ENCODE measurements at places on chromosomes 11 and 22. TPM values are rescaled to one million over a fixed set of nuclear protein-coding genes. Genes with fewer than 3 reads are reported as not detected.

Gene FAM180B
- not detected for total RNA-seq

Gene TSGA10IP
- total RNA-seq = not detected

Gene CHADL
- total RNA-seq = not detected

Gene INPP5J
- total RNA-seq = 0.54 TPM

Gene FAM181B
- not detected for total RNA-seq

Gene ART5
- 0.16 TPM for total RNA-seq

Gene OR8G1
- not detected for total RNA-seq

Gene FBLN1
- total RNA-seq = 57.5 TPM

Gene LARGE1
- total RNA-seq = 5.0 TPM

Measured in A549 treated with Hydrocortisone at 1 μM for 4 hours (cell line).